ENCODE measurements at places on chromosomes 4 and X.

DNA sequence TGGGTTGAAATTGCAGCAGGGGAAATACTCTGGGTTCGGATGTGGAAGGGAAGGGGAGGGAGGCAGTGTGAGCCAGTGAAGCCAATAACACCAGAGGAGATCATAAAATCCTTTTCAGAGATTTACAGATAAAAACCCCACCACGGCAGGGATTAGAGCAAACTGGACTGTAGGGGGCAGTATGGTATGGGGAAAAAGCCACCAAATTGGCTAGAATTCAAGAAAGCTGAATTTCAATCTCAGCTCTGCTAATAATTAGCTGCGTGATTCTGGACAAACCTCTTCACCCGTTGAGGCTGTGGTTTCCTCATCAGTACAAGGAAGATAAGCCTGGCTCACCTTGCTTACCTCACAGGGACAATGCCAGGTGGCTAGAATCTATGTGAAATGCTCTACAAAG lies 108.1 kb downstream of the ATG4A start:
- no peak for DNase-seq

- no peak for DNase-seq
Measured at GRCh38 chr4:40164459-40164858, 32.4 kb upstream of the RHOH start.

DNA sequence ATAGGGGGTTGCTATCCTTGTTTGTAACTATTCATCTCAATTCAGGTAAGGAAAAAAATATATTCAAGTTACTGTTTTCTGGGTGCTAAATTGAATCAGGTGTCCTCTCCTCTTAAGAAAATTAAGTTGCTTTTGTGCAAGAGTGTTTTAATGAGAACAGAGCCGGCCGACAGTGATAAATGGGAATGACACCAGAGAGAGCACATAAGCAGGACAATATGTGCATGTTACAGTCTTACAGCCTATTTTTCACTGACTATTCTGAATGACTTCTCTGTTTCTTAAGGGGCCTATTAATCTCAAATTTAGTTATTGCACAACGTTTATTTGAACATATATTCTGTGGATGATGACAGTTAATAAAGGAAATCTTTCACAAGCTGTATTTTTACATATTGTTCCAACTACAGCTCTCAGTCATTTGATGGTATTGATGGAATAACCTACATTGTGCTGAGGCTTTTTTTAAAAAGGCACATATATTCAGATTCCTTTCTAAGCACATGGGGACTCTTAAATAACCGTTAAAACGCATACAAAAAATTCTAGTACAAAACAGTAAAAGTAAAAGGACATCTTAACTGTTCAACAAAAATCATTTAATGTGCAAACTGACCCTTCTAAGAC lies 68.4 kb downstream of the SLC10A7 start:
- no peak for DNase-seq

GRCh38 chrX:64908121-64908520 lies 68.1 kb downstream of the ZC4H2 start:
- DNase-seq: no peak

DNA sequence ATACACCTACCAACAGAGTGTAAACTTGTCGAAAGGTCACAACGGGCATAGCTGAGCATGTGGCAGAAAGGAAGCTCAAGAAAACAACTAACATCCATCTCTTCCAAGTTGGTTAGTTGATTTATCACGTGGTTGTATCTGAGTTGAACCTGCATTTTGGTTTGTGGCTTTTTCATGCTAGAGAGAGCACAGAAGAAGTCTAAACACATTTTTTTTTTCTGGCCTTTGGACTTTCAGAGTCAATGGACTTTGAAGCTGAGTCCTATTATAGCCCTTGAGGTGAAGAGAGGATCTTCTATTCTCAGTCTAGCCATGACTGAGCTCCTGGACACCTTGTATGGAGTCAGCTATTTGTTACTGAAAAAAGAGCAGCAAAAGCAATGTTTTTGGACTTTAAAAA lies 150.6 kb upstream of the TRPC5 start:
- DNase-seq: no peak

DNA sequence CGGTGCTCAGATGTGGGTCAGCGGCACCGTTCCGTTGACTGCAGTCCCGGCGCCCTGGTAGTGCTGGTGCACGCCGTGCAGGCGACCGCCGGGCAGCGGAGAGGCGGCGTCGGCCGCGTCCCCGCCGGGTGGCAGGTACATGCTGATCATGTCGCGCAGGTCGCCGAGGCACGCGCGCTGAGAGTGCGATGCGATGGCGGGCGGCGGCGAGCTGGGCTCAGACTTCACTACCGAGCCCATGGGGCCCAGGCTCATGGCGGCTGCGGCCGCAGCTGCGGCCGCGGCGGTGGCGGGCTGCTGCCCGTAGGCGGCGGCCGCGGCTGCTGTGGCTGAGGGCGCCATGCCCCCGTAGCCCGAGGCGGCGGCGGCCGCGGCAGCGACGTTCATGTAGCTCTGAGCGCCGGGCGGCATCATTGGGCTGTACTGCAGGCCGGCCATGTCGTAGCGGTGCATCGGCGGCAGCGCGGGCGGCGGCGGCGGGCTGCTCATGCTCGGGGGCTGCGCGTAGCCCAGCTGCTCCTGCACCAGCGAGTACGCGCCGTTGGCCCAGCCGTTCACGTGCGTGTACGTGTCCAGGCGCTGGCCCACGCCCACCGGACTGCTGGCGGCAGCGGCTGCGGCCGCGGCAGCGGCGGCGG lies 1.0 kb downstream of the SOX3 start:
- no peak for DNase-seq

DNA sequence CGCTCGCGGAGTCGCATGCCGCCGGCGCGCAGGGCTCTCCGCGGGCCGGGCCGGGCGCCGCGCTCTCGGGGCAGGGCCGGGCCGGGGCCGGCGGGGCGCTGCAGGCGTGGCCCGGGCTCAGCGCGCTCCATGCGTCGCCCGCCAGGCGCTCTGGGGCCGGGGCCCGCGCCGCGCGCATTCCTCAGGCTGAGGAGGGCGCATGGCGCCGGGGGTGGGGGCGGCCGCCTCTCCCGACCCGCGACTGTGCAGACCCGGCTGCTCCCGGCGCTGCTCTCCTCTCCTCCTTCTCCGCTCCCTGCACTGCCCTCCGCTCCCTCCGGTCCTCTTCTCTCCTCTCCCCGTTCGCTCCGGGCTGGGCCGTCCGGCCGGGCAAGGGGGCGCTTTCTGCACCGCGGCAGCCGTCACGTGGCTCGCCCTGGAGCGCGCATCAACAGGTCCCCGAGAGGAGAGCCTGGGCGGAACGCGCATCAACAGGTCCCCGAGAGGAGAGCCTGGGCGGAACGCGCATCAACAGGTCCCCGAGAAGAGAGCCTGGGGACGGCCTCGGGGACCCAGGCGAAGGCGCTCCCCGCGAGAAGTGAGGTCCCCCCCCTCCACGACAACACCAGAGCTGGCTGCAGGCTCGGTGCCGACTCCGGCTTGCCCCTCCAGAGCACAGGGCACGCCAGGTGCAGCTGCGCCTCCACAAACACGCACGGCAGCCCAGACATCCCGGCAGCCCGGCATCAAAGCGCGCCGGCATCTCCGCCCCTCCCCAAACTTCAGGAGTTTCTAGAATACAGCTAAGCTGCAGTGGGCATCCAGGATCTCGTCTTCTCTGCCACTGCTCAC lies 12.9 kb downstream of the PPP2R3B start:
- no peak for DNase-seq

- DNase-seq: no peak
Measured at GRCh38 chr4:15910155-15910940, 28.2 kb downstream of the FGFBP1 start.

- DNase-seq: no peak
Measured at GRCh38 chrX:133674726-133675470, 259.6 kb upstream of the GPC4 start.

DNA sequence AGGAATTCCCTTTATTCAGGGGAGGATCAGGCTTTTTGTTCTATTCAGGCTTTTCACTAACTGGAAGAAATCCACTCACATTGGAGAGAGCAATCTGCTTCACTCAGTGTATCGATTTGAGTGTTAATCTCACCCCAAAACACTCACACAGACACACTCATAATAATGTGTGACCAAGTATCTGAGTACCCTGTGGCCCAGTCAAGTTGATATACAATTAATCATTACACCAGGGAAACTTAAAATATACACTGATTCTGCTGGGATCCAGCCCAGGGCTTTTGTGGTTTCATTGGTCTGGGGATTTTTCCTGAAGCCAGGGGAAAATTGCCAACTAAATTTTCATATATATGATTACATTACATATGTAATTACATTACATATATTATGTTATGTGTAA lies 44.0 kb upstream of the GATB start:
- no peak for DNase-seq

- peak; percentile 70 for DNase-seq
Measured at GRCh38 chr4:39527296-39528060, at the start of gene UGDH. Gene UGDH, minus strand, starts transcription at chr4:39527439. Its CDS starts 5,927 bp downstream, at chr4:39521512.

GRCh38 chr4:172947594-172947993 lies 221.0 kb upstream of the GALNT7 start:
- no peak for DNase-seq

DNA sequence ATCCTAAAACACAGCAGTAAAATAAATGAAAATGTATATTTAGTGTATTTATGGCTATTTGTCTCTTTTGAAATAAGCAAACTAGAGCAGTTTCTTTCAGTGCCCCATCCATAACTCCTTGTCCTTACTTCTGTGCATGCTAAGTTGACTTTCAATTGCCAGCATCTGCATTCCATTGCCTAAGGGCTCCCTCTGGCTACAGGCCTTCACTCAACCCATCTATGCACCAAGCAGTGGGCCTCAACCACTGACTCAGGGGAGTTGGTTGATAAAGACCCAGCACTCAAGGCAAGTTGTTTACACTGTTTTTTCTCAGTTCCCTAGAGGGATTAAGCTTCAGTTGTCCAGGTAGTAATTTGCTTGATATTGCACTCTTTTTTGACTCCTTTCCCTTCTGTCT lies 265.7 kb downstream of the IQCM start:
- no peak for DNase-seq

DNA sequence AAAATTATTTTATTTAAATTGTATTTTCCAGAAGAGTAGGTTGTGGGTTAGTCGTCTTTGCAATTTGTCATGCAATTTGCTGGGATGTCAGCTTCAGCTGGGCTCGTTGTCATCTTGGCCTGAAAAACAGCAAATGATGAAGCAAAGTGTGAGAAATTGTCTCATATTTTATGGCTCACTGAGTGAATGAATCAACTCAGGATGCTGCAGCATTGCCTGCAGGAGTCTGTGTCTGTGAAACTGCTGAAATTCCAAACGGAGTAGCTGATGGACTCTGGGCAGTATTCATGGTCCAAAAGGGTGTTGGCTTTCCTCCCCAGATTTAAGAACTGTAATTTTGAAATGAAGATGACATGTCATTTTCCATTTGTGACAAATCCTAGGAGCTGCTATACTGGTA lies 37.2 kb downstream of the CXCL8 start:
- no peak for DNase-seq

- peak; percentile 50 for DNase-seq
Measured at GRCh38 chrX:13688958-13689740, at the start of gene RAB9A. Gene RAB9A, plus strand, starts transcription at chrX:13689128. Its CDS starts 19,619 bp downstream, at chrX:13708747.

- no peak for DNase-seq
Measured at GRCh38 chr4:180539284-180539683, 1703.9 kb upstream of the TENM3 start.

All from activated CD8-positive, alpha-beta memory T cell treated with anti-CD3 and anti-CD28 coated beads for 1 hour (primary cell).